Activated CD4-positive, alpha-beta T cell treated with anti-CD3 and anti-CD28 coated beads for 36 hours (primary cell): ENCODE measurements at places on chromosomes 7 and 10. TPM values are rescaled to one million over a fixed set of nuclear protein-coding genes. Genes with fewer than 3 reads are reported as not detected.

GRCh38 chr7:88012086-88012485 is 78.0 kb downstream of the ADAM22 start:
- H3K4me1 ChIP-seq: no peaks in the 10 kb centered on the region
- no peak overlapping the region for H3K27ac ChIP-seq
- H3K36me3 ChIP-seq: no peaks in the 10 kb centered on the region
- no peak overlapping the region for H3K4me3 ChIP-seq
- no peak for DNase-seq

DNA sequence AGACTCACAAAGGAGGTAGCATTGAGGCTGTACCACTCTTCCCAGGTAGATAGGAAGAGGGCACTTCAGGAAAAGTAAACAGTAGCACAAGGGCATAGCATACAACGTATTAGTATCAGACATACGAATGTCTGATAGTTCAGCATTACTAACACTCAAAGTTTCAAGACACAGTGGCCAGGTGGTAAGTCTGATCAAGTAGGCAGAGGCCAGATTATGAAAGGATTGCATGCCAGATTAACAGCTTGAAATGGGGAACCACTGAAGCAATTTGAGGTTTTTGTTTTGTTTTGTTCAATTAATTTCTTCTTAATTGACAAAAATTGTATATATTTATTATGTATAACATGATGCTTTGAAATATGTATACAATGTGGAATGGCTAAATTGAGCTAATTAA is 45.7 kb upstream of the IL6 start:
- peaks cover 38% of the 10 kb centered on the region for H3K4me1 ChIP-seq
- DNase-seq: no peak
- no peaks in the 10 kb centered on the region for H3K36me3 ChIP-seq
- H3K27me3 ChIP-seq: peaks cover 18% of the 10 kb centered on the region
- no peak overlapping the region for H3K4me3 ChIP-seq
- no peak overlapping the region for H3K27ac ChIP-seq

Gene HOXA9
- not detected for total RNA-seq

DNA sequence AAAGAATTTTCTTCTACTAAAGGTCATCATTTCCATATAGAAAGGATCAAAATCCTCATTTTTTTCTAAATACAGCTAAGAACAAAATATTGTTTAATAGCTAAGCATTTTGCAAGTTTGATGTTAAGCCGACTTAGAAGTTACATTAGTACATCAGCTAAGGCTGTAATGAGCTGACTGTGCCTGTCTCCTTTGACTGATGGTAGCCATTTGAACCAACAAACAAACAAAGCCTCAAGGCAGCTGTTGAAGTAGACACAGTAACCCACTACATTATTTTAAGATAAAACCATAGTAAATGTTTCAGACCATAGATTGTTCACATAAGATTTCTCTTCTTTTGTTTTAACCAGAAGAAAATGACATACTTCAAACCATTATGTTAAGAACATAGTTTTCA is 210.9 kb upstream of the VSTM2A start:
- no peak overlapping the region for H3K27ac ChIP-seq
- H3K27me3 ChIP-seq: no peaks in the 10 kb centered on the region
- no peaks in the 10 kb centered on the region for H3K4me1 ChIP-seq
- no peak for DNase-seq
- H3K4me3 ChIP-seq: no peak overlapping the region

Gene GIMAP2
- total RNA-seq: 30.0 TPM

DNA sequence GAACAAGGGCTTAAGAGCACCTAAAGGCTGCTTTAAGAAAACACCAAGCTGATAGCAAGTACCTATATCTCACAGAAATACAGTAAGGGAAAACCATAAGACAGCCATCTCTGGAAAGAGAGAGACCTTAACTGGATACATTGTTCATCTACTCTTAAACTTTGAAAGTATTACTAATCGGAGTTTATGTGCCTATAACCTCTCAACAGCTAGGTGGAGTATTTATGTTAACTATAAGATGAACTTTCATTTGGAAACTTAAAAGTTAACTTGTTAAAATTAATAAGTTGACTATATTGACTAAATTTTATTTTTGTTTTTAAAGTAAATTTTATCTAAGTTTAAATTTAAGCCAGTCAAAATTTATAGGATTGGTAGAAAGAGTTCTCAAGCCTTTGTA is 90.6 kb downstream of the USP6NL start:
- DNase-seq: no peak
- H3K27ac ChIP-seq: no peak overlapping the region
- peaks cover 17% of the 10 kb centered on the region for H3K4me1 ChIP-seq
- no peak overlapping the region for H3K4me3 ChIP-seq

DNA sequence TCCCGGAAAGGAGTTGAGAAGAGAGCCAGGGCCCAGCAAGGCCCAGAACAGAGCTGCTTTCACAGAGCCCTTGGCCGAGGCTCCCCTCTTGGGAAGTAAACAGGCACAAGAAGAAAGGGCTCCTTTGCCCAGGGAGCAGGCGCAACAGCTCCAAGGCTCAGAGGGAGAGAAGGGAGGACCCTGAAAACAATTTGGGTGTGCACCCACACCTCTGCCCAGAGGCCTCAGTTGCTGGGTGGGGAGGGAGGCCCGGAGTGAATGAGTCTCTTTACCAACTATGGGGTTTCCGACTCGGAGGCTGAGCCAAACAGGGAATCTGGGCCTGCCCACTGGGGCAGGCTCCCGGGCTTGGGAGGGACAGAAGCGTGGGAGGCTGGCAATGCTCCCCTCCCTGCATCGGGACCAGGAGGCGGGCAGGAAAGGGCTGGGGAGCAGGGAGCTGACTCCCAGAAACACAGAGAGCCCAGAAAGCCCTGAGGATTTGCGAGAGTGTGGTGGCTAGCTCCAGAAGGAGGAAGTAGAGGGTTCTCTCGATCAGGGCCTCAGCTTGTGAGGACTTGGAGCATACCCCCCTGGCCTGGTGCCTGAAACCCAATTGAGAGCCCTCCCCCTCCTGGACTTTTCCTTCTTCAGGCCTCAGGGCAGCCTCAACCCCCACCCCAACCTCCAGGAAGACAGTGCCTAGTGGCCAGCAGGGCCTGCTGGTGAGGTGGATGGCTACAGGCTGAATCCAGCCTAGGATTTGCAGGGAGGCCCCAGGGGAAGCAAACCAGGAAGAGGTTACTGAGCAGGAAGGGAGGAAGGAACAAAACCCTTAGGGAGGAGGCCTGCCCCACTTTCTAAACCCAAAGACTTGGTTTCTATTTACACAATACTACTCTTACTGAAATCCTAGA is 6.2 kb downstream of the C10orf105 start:
- no peaks in the 10 kb centered on the region for H3K36me3 ChIP-seq
- H3K27me3 ChIP-seq: no peaks in the 10 kb centered on the region
- DNase-seq: peak; percentile 49
- H3K4me1 ChIP-seq: peaks cover 46% of the 10 kb centered on the region

Gene HSPA12A
- total RNA-seq: 0.74 TPM

Gene CARD11
- 118 TPM for total RNA-seq

DNA sequence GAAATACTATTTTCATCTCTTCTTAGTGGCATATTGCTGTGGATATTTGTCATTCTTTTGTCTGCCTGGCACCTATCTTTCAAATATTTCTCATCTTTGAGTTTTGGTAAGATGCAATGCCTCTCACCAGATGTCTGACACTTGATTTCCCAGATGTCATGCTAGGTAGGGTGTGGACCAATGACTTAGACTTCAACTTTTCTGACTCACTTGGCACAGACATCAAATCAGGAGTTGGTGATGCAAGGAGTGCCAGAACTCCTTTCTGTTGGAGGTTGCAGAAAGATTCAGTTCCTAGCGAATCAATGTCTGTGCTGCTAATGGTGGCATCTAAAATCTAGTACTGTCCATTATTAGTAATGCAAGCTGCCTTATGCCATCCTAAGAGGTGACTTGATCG is 216.9 kb upstream of the FERD3L start:
- no peak overlapping the region for H3K27ac ChIP-seq
- no peaks in the 10 kb centered on the region for H3K36me3 ChIP-seq
- no peak for DNase-seq
- no peak overlapping the region for H3K4me3 ChIP-seq
- H3K27me3 ChIP-seq: no peaks in the 10 kb centered on the region
- H3K4me1 ChIP-seq: no peaks in the 10 kb centered on the region

DNA sequence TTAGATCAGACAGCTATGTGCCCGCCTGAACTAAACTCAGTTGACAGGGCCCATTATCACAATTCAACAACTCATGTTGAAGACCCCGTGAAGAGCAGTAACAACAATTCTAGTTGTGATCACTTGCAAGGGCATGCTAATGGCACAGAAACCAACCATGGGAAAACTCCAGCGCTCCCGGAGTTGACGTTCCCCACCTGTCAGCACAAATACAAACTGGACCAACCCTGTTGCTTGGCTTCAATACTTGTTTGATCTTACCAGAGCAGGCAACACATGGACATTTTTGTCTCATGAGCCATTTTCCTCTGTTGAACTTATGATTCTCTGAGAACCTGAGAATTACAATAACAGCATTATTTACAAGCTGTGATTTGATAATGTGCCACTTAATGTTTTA is 119.0 kb upstream of the LANCL2 start:
- DNase-seq: no peak
- no peaks in the 10 kb centered on the region for H3K36me3 ChIP-seq
- H3K27ac ChIP-seq: no peak overlapping the region

Gene HK1
- 258 TPM for total RNA-seq
